ENCODE measurements at places on chromosomes 2 and 18.

DNA sequence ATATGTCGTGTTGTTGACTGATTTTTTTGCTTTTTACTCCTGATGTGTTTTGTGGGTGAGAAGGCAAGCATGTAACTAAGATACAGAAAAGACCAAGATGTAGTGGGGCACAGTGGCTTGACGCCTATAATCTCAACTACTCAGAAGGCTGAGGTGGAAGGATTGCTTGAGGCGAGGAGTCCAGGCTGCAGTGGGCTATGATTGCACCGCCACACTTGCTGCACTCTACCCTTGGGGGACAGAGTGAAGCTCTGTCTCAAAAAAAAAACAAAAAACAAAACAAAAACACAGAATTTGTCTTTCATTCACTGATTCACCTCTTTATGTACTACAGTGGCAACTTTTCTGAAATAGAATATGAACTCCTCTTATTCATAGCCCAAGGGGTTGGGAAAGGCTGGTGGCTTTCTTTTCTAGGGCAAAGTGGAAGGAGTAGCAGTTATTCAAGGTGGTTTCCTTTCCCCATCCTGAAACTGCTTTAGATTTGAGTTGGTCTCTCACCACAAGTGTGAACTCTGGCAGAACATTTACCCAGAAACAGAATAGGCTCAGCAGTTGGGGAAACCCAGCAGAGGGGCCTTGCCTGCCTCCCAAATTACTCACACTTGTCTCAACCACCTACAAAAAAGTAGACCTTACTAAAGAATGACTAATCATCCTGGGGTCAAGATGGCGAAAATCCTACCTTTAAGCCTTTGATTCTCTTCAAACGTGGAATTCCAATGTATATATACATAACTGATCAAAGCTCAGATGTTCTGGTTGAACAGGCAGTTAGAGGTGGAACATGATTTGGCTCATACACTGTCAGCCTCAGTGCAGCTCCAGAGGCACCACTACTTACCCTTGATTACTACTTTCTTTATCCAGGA, 6.5 kb downstream of the TANK start:
- DNase-seq = peak; percentile 82

DNA sequence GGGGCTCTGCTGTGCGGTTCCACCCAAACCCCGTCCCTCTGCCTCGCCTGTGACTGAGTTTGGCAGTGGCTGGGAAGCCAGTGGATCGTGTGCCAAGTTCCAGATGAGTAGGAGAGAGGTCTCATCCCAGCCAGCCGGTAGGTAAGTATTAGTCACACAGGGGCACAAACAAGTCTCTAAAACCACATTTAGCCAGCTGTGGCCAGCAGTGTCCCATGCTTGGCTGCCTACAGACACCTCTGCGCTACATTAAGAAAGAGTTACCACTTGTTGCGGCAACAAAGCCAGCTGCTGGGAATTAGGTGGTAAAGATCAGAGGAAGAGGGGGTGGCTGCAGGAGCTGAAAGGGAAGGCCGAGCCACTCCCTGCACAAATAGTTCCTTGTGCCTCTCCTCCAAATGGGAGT, 81.2 kb downstream of the GATA6 start:
- DNase-seq = no peak

DNA sequence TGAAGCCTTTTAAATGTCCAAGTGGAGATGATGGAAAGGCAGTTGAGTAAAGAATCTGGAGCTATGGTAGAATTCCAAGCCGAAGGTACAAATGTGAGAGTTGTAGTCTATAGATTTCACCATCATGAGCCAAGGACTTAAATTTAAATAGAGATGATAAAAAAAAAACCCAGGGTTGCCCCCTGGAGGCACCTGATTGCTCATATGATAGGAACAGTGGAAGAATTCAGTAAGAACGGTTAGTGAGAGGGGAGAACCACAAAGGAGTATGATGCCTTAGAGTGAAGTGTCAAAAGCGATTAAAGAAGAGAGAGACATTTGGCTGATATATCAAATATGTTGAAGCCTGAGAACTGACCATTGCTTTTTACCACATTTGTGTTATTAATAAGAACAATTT, 11.9 kb downstream of the NYAP2 start:
- DNase-seq = no peak

DNA sequence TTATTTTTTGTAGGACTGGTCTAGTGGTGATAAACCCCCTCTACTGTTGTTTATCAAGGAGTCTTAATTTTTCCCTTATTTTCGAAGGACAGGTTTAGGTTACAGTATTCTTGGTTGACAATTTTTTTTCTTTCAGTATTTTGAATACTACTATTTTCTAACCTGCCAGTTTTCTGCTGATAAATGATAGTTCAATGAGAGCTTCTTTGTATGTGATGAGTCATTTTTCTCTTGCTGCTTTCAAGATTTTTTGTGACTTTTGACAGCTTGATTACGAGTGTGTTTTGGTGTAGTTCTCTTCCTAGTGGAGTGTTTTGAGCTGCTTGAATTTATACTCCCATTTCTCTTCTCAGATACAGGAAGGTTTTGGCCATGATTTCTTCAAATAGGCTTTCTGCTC, 77.5 kb downstream of the ACSL3 start:
- no peak for DNase-seq

DNA sequence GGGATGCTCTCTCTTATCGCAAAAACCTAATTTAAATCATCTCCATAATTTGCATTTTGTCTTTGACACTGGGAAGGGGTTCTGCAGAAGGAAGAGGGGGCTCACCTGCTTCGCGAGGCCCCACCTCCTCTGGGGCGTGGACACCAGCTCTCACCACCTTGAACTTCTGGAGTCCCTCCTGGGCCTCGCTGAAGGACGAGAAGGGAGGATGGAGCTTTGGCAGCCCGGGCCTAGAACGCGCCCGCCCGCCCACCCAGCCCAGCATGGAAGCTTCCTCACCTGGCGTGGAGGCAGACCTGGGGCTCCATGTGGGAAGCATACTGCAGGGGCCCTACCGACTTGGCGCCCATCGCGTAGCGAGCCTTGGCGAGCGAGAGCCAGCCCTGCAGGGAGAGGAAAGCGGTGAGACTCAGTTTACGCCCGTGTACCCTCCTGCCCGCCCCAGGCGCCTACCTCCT, 1.1 kb upstream of the IMP4 start:
- no peak for DNase-seq

DNA sequence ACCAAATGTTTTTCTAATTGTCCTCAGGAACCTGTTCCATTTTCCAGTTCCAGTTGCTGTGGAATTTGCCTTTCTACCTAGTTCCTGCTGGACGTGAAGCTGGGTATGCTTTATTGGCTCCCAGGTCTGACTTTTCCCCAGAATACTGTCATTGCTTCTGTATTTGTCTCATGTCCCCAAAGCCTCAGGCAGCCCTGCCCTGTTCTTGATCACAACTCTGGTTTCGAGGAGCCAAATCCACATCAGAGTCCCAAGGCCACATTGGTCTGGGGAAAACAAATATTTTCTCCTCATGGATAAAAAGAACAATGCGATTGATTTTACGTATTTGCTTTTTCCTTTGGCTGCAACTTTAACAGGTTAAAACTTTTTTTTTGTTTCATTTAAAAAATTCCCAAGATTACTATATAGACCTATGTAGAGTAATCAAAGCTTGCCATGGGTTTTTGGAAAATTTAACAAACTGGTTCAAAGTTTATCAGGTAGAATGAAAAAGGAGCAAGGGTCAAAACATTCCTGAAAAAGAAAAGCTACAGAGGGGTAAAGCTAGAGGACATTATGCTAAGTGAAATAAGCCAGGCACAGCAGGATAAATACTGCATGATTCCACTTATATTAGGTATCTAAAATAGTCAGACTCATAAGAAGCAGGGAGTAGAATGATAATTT, 85.2 kb downstream of the MDH1 start:
- DNase-seq = no peak

DNA sequence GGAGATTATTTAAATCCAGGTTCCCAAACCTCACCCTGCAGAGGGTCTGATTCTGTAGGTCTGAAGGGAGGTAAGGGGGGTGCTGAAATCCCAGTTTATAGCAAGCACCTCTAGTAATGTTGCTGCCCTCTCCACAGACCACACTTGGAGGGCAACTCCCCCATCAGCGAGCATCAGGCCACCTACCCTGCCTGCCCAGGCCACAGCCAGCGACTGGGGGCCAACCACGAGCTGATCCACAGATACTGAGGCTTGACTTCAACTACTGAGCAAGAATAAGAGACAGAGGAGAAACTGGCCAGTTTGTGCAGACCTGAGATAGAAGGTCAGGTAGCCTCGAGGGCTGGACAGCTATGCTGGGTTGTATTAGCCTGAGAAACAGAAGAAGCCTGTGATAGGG, 36.3 kb upstream of the LBH start:
- no peak for DNase-seq

- DNase-seq = no peak
Measured at GRCh38 chr2:42970151-42970550, 177.8 kb upstream of the HAAO start.

DNA sequence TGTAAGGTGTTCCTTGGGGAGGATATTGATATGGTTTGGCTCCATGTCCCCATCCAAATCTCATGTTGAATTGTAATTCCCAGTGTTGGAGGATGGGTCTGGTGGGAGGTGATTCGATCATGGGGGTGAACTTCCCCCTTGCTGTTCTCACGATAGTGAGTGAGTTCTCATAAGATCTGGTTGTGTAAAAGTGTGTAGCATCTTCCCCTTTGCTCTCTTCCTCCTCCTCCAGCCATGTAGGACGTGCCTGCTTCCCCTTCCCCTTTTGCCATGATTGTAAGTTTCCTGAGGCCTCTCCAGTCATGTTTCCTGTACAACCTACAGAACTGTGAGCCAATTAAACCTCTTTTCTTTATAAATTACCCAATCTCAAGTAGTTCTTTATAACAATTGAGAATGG, 458.7 kb downstream of the LPIN1 start:
- no peak for DNase-seq

GRCh38 chr18:6613581-6613980, 115.9 kb upstream of the ARHGAP28 start:
- DNase-seq = no peak

- peak; percentile 81 for DNase-seq
Measured at GRCh38 chr2:196263181-196263747, 91.9 kb upstream of the STK17B start.

DNA sequence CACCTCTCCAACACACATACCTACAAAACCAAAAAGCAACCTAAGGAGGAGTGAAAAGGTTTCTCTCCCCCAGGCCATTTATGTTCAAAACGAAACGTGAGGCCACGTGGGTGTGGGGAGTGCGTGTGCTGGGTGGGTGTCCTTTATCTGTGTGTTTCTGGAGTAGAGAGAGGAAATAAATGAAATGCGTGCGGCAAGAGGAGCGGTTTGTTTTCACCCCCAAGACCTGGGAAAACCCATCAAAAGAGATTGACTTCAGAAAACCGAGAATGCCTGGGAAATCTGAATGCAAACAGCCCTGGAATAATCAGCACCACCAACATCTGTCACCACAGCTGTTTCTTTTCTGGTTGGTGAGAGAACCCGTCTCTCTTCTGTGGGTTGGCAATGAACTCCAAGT, 137.4 kb downstream of the INSIG2 start:
- no peak for DNase-seq

GRCh38 chr18:55149994-55150393, 190.7 kb upstream of the CCDC68 start:
- no peak for DNase-seq

GRCh38 chr2:213475433-213475832, 191.2 kb downstream of the SPAG16 start:
- no peak for DNase-seq

Data from CD4-positive, alpha-beta T cell treated with Interferon alpha-2 for 1 hour (primary cell).